ENCODE measurements at places on chromosomes 11 and 22. TPM values are rescaled to one million over a fixed set of nuclear protein-coding genes. Genes with fewer than 3 reads are reported as not detected.

GRCh38 chr22:23803001-23803819, 16.4 kb downstream of the SMARCB1 start:
- DNase-seq, result no peak

DNA sequence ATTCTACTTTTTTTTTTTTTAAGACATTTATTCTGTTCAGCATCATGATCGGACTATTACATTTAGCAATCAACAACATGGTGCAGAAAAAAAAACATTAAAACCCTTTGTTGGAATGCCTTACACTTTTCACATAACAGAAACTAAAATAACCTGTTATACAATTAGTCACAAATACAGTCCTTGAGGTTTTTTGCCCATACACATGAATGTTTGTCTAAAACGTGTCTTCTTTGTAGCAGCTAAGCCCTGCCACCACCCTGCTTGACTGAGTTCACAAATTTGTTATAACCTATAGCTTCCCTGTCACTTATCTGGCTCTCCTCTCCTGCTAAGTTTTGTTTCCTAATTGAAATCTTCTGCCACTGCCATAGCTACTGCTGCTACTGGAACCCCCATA, 75.4 kb upstream of the ARHGAP20 start:
- no peak for DNase-seq

- DNase-seq, result no peak
Observed at GRCh38 chr11:132115454-132115853, 745.0 kb downstream of the NTM start.

SEPTIN5 gene
- 5.0 TPM for total RNA-seq
